Progenitor cell of endocrine pancreas (in vitro differentiated cells): ENCODE measurements at places on chromosomes 1 and 21. TPM values are rescaled to one million over a fixed set of nuclear protein-coding genes. Genes with fewer than 3 reads are reported as not detected.

Gene IFNLR1
- total RNA-seq = 19.6 and 21.2 TPM in 2 replicates

- DNase-seq = peak; percentile 60
These were observed at the start of gene VPS72 for GRCh38 chr1:151189637-151190445. Gene VPS72, minus strand, starts transcription at chr1:151190197. Its CDS starts 76 bp downstream, at chr1:151190121.

GRCh38 chr1:155175281-155175926 is 1.8 kb downstream of the TRIM46 start:
- no peak for DNase-seq

DNA sequence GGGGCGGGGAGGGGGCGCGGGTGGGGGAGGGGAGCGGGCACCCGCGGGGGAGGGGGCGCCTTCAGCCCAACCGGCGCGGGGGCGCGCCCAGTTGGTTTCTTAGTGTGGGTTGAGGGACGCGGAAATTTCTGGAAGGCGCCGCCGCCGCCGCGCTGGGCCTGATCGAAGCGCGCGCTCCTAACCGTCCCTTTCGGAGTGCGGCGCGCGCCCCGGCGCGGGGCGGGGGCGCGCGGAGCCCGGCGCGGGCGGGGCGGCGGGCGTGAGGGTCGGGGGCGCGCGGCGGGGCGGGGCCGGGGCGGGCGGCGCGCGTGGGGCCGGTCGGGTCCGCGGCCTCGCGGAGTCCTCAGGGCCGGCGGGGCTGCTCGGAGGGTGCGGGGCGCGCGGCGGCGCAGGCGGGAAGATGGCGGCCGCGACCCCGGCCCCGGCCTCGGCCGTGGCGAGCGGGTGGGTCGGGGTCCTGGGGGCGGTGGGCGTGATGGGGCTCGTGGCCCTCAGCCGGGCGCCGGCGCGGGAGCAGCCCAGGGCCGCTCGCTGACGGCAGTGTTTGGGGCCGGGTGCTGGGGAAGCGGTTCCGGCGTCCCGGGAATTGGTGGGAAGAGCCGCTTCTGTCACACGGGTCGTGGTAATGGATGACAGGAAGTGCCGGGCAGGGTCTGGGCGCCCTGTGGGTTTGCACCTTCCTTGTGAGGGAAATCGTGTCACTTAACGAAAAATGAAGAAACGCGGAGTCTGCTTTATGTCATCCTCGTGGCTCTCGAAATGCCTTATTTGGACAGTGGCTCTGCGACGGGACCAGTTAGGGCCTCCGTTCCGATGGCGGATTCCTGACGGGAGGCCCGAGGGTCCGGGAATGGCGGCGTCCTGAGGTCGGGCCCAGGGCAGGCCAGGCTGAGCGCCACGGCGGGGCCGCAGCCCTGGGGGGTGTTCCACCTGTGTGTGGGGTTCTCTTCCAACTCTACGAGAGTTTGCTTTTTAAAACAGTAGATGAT is 764 bp downstream of the PKNOX1 start:
- DNase-seq = peak; percentile 29

Gene CAMSAP2
- total RNA-seq = 27.9 and 30.4 TPM in 2 replicates

DNA sequence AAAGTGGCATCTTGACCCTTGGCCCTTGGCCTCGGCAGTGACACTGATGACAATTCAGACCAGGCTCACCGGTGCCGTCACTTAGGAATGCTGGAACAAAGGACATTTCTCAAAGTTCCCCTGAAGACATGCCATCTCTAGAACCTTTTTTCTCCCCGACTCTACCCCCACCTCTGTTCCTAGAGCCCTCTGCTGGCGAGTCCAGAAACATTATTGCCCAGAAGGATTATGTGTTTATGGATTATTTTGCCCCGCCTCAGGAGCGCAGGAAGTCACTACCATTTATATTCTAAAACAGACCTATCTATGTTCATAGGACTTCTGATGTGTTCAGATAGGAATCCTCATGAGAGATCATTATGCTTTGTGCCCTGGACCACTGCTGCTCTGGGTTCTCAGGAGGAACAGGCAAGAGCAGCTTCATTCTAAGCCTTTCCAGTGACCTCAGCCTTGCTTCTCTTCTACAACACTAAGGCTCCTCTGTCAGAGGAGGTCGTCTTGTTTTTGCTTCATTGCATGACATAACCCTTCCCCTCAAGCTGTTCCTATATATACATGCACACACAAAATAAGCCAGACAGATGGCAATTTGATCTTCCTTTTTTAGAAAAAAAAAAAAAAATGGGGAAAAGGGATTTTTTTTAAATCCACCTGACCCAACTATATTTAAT is 12.4 kb upstream of the SHISA4 start:
- DNase-seq = no peak

- no peak for DNase-seq
These were observed 24.9 kb downstream of the CSMD2 start for GRCh38 chr1:34140011-34140676.

GRCh38 chr1:12499539-12500240 is 118.3 kb downstream of the DHRS3 start:
- no peak for DNase-seq

Gene TACSTD2
- total RNA-seq = 22.7 and 22.8 TPM in 2 replicates

Gene PRRX1
- 1.5 TPM in 2 replicates for total RNA-seq

Gene ECM1
- total RNA-seq = 1.9 and 2.1 TPM in 2 replicates

- DNase-seq = no peak
These were observed 16.5 kb downstream of the SLC2A7 start for GRCh38 chr1:9009438-9010370.

DNA sequence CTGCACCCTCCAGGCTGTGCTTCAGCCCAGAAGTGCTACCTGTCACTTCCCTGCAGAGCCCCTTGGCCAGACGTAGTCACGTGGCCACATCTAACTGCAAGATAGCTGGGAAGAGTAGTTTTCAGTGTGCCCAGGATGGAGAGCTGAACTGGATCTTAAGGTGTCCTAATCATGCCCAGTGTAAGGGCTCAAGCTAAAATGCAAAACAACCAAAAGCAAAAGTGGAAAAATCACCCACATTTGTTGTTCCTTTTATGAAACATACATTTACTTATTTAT is 59.4 kb upstream of the ROR1 start:
- DNase-seq = no peak

DNA sequence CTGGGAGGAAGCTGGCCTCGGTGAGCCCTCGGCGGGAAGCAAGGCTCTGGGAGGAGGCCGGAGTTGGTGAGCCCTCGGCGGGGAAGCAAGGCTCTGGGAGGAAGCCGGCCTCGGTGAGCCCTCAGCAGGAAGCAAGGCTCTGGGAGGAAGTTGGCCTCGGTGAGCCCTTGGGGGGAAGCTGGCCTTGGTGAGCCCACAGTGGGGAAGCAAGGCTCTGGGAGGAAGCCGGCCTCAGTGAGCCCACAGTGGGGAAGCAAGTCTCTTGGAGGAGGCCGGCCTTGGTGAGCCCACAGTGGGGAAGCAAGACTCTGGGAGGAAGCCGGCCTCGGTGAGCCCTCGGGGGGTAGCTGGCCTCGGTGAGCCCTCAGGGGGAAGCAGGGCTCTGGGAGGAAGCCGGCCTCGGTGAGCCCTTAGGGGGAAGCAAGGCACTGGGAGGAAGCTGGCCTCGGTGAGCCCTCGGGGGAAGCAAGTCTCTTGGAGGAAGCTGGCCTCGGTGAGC is 36.0 kb downstream of the KRTAP10-1 start:
- DNase-seq = no peak

DNA sequence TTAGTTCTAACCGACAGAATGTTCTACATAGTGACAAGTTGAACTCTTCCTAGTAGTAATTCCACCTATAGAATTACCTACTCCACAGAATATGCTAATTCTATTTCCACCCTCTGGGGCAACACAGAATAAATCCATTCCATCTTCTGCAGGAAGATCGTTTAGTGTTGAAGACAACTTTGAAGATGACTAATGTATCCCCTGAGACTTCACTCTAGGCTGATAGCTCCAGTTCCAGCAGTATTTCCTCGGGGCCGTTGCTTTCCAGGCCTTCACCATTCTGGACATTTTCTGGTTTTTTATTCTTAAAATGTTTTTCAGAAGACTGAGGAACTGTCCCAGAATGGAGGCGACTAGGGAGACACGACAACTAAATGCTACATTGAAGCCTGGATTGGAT is 61.0 kb upstream of the CSF1 start:
- no peak for DNase-seq

Gene S100A9
- 0.91 and 0.95 TPM in 2 replicates for total RNA-seq

GRCh38 chr21:45179568-45180245 is 105.3 kb downstream of the ADARB1 start:
- no peak for DNase-seq

Gene AMY1C
- not detected in 2 replicates for total RNA-seq

DNA sequence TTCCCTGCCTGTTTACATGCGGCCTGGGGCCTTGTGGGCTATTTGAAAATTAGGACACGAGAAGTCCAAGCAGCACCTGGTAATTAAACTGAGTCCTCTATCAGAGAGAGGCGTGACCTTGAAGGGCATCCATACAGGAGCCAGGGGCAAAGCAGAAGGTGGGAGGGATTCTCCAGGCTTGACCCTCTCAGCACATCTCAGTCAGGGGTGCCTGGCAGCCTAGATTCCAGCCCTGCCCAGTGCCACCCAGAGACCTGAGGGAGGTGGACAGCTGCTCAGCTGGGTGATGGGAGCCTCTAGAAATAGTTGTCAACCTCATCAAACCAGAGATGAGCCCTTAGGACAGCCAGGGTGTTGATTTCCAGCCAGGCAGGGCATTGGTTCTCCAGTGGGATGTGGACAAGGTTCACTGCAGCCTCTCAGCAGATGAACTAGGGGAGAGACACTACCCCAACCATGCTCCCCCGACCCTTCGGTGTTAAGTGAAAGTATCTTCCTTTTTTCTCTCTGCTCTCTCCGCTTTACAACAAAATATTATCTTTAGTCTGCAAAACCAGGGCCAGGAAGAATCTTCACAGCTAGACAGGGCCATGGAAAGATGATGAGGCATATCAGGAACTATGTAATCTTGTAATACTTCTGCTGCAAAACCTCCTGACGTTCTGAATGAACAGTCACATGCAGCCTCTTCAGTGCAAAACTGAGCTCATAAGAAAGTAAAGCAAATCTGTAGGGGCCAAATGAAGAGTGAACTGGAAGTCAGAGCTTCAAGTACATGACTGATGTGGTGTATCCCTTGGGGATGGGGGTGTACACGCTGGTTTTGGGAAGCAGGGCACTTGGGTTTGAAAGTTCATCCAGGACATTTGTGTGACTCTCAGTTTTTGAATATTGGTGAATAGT is 35.9 kb upstream of the ATP5PO start:
- DNase-seq = no peak

DNA sequence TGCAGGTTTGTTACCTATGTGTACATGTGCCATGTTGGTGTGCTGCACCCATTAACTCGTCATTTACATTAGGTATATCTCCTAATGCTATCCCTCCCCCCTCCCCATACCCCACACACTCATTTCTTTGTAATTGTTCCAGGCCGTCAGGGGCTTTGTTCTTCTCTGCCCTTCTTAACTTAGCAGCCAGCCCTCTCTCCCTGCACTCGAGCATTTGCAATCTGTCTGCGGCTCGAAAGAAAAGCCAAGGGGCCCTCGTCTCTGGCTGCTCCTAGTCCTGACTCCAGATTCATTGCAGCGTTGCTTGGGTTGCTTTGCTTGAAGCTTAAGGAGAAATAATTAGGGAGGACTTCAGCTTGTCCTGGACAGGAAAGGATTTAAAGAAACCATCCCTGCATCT is 85.7 kb downstream of the ATP1A1 start:
- DNase-seq = no peak

GRCh38 chr1:227459977-227460376 is 103.4 kb upstream of the ZNF678 start:
- no peak for DNase-seq

Gene C1orf115
- total RNA-seq = 9.7 and 9.8 TPM in 2 replicates

Gene KCNQ4
- 0.67 and 0.73 TPM in 2 replicates for total RNA-seq

Gene RPL11
- 1,136 and 1,157 TPM in 2 replicates for total RNA-seq

Gene TGFB2
- total RNA-seq = 26.4 and 27.9 TPM in 2 replicates

- DNase-seq = no peak
These were observed 9.8 kb downstream of the CLCC1 start for GRCh38 chr1:108953452-108953851.

DNA sequence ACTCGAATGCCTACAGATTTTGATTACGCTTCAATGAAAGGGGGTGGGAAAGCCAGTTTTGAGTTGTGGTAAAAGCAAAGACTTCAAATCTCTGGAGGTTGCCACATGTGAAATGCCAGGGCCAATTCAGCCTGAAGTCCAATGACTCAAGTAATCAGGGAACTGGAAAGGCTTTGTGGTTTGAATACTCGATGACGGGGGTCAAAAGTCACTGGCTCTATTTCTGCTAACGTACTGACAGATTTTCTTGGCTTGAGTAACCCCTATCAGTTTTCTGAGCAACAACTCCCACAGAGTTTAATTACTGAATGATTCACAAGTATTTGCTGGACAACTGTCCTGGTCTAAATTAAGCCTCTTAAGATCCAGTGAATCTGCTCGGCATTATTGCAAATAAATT is 152.2 kb downstream of the SIPA1L2 start:
- DNase-seq = no peak

GRCh38 chr1:38424677-38425076 is 378.1 kb upstream of the POU3F1 start:
- DNase-seq = no peak

Gene TCHHL1
- not detected in 2 replicates for total RNA-seq

Gene KDM5B
- total RNA-seq = 312 and 316 TPM in 2 replicates

GRCh38 chr1:218345673-218346390 is 696 bp downstream of the TGFB2 start:
- peak; percentile 57 for DNase-seq

Gene ATF3
- total RNA-seq = 14.6 and 18.2 TPM in 2 replicates

DNA sequence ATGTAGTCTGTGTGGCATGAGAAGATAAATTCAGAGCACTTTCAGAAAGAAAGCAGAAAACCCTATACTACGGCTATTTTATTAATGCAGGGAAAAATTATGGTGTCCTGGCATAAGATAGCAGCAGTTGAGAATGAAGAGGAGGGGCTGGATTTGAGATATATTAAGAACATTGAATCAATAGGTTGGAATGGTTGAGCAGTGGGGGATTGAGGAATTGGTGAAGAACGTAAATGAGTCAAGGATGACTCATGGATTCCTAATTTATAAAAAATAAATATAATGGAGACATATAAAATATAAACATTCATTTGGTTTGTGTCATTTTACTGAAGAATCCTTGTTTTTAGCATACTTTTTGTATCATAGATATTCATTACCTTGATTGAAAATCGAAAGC is 234.3 kb upstream of the ADAMTS5 start:
- DNase-seq = no peak

GRCh38 chr1:186482661-186483255 is 21.8 kb upstream of the PDC start:
- DNase-seq = peak; percentile 51

DNA sequence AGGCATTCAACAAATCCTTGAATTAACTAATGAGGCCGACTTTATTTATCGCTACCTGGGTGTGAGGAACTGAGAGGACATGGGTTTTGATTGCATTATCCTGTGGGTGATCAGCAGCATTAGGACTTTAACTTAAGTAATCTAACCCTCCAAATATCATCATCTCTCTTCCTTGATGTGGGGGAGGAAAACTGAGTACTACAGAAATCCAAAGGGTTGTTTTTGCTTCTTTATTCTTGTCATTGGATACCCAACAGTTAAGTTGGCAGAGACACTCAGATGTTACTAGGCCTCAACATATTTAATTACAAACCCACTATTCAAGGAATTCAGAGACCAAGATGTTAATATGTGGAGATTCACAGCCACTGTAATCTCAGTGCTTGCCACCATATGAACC is 97.4 kb upstream of the ST6GALNAC5 start:
- no peak for DNase-seq

Gene TTC34
- total RNA-seq = 2.8 and 3.1 TPM in 2 replicates

Gene FAM163A
- 1.1 and 1.5 TPM in 2 replicates for total RNA-seq

- DNase-seq = no peak
These were observed 148.6 kb upstream of the WNT4 start for GRCh38 chr1:22291494-22291893.

GRCh38 chr21:43721939-43722338 is 3.0 kb downstream of the PDXK start:
- no peak for DNase-seq
